ENCODE measurements at places on chromosomes 2 and 18. TPM values are rescaled to one million over a fixed set of nuclear protein-coding genes. Genes with fewer than 3 reads are reported as not detected.

DNA sequence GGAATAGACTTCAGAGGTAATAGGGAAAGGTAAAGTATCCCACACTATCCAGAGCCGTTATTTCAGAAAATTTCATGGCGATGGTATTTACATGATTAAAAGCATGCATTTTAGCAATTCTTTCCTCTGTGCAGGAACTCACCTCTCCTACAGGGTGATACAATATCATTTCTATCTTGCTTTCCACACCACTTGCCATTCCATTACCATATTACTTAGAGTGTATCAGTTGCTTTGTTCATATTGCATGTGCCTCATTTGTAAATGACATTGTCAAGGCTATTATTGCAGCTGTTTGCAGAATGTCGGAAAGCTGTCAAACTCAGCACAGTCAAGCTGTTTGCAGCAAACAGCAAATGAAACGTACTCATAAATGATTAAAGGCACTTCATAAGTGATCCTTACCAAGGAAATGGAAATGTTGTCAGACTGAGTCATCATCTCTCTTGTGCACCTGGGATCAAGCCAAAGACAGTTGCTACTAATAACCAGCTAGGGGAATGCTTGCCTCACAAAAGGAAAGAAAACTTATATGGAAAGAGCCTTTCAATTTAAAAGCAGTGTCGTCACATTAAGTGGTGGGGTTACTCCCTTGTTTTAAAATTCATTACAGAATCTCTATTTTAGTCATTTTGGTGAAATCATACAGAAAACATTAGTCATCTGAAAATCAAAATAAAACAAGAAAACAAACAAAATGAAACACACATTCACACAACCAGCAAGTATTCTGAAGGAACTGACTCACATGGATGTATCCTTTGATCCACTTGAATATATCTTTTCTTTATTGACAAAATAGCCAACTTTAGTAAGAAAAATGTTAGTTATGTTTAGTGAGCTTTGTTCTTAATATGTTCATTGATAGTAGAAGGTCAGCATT lies 1064.1 kb upstream of the CNTNAP5 start:
- peak; percentile 95 for ATAC-seq

GRCh38 chr2:171389325-171389724 lies 44.5 kb downstream of the METTL8 start:
- no peak for ATAC-seq

DNA sequence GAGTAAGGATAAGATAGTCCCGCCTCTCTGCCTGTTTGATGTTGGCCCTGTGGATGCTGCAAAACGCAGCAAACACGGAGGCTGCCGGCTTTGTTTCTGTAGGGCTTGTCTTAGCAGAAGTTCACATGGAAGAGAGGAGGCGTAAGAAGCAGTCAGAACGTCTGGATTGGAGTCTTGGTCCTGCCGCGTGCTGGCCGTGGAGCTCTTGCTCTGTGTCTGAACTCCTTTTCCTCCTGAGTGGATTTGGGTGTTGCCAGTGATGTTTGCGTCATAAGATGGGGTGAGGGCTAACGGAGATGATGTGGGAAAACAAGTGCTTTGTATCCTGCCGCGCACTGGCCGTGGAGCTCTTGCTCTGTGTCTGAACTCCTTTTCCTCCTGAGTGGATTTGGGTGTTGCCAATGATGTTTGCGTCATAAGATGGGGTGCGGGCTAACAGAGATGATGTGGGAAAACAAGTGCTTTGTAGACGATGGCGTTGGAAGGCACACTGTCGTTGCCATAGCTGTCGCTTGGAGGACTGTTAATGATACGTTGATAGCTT lies 240.9 kb downstream of the AGAP1 start:
- no peak for ATAC-seq

DNA sequence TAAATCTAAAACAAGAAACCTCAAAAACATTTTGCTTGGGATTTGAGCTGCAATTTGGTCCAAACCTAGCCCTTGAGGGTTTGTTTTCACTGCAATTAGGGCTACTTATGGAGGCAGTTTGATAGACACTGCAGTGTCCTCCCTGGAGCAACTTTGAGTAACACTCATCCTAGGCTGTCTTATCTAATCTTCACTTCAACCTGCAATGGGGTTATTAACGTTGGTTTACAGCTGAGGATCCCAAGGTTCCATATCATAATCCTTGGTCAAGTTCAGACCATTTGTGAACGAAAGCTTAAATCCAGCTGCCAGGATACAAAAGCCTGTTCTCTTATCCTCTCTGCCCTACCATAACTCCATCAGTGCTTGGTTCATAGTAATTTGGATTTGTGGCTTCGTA lies 2.5 kb downstream of the ANXA4 start:
- no peak for ATAC-seq

The SERPINB11 gene
- total RNA-seq: 0.43 TPM

Data from motor neuron (in vitro differentiated cells).